ENCODE measurements at places on chromosomes 7 and 10. TPM values are rescaled to one million over a fixed set of nuclear protein-coding genes. Genes with fewer than 3 reads are reported as not detected.

ZNF273 gene
- total RNA-seq: 17.6 TPM

VSTM4 gene
- total RNA-seq: 30.1 TPM

MBL2 gene
- total RNA-seq: not detected

HOXA11 gene
- not detected for total RNA-seq

GIMAP8 gene
- 7.5 TPM for total RNA-seq

GNGT1 gene
- total RNA-seq: 20.3 TPM

TLX1 gene
- not detected for total RNA-seq

GTF2IRD1 gene
- 42.5 TPM for total RNA-seq

ITPRID1 gene
- 0.11 TPM for total RNA-seq

SORCS1 gene
- total RNA-seq: 66.1 TPM

TBXAS1 gene
- 5.9 TPM for total RNA-seq

TAS2R38 gene
- not detected for total RNA-seq

ENKUR gene
- 1.7 TPM for total RNA-seq

DYDC2 gene
- total RNA-seq: 2.3 TPM

RSPH10B2 gene
- total RNA-seq: not detected

ACTR3C gene
- total RNA-seq: 5.3 TPM

COPG2 gene
- total RNA-seq: 48.4 TPM

CALHM1 gene
- total RNA-seq: not detected

UCMA gene
- not detected for total RNA-seq

OPN4 gene
- not detected for total RNA-seq

AKR1C2 gene
- total RNA-seq: 10.4 TPM

TMEM225B gene
- total RNA-seq: not detected

TMEM139 gene
- total RNA-seq: 3.6 TPM

SFRP5 gene
- 68.7 TPM for total RNA-seq

NUTM2D gene
- 5.1 TPM for total RNA-seq

MAT1A gene
- 0.38 TPM for total RNA-seq

CALCR gene
- 0.38 TPM for total RNA-seq

GSTO2 gene
- 4.3 TPM for total RNA-seq

HYAL4 gene
- not detected for total RNA-seq

LIPM gene
- total RNA-seq: not detected

TAS2R41 gene
- total RNA-seq: not detected

UCN3 gene
- total RNA-seq: not detected

INSIG1 gene
- total RNA-seq: 90.6 TPM

HGF gene
- 10.9 TPM for total RNA-seq

ARHGAP22 gene
- total RNA-seq: 7.0 TPM

LRRC72 gene
- not detected for total RNA-seq

CLRN3 gene
- not detected for total RNA-seq

VPS37D gene
- 14.6 TPM for total RNA-seq

POLR3A gene
- total RNA-seq: 30.6 TPM

PODXL gene
- total RNA-seq: 42.2 TPM

CDHR1 gene
- 150 TPM for total RNA-seq

AMPH gene
- 62.7 TPM for total RNA-seq

MMD2 gene
- total RNA-seq: 5.7 TPM

OR2A1 gene
- 0.44 TPM for total RNA-seq

OR2A25 gene
- not detected for total RNA-seq

ICA1 gene
- total RNA-seq: 12.9 TPM

Data from camera-type eye (tissue), 1 donor.